Midbrain (tissue), 1 donor: ENCODE measurements at places on chromosomes 1 and 21.

DNA sequence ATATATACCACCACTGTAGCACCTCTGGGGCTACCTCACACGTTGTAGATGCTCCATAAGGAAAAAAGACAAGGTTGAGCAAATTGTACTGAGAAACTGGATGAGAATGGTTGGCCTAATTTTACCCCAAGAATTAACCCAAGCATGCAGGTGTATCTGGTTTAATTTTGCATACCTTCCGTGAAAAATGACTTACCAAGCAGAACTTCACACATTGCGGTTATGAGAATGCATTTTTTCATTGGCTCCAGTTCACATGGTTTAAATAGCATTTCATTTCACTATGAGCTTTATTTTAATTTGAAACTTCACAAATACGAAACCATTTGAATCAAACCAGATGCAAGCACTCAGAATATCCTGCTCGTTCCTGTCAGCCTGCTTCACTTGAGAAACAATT, 512.2 kb downstream of the LTN1 start:
- DNase-seq, result no peak

DNA sequence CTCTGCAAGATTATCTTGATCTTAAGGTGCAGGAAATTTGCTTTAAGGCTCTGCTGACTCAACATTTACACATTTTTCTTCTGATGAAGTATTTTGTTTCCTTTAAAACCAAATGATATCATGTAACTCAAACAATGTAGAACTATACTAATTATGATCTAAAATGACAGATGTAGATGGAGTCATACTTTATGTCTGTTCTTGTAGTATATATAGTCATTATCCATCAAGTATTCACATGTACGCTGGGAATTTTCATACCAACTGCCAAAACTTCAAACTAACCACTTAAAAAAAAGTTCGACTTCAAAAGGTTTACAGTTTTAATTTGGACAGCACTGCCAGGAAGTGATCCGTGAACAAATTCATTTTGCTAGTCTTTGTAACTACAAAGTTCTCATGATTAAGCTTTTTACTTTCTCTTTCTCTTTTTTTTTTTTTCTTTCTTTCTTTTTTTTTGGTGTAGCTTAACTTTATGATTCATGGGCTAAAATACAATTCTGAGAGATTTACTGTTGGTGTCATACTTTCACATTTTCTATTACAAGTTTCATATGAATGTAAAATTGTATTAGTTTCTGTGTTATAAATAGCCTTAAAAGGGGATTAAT, 509.0 kb upstream of the CXADR start:
- DNase-seq, result no peak

DNA sequence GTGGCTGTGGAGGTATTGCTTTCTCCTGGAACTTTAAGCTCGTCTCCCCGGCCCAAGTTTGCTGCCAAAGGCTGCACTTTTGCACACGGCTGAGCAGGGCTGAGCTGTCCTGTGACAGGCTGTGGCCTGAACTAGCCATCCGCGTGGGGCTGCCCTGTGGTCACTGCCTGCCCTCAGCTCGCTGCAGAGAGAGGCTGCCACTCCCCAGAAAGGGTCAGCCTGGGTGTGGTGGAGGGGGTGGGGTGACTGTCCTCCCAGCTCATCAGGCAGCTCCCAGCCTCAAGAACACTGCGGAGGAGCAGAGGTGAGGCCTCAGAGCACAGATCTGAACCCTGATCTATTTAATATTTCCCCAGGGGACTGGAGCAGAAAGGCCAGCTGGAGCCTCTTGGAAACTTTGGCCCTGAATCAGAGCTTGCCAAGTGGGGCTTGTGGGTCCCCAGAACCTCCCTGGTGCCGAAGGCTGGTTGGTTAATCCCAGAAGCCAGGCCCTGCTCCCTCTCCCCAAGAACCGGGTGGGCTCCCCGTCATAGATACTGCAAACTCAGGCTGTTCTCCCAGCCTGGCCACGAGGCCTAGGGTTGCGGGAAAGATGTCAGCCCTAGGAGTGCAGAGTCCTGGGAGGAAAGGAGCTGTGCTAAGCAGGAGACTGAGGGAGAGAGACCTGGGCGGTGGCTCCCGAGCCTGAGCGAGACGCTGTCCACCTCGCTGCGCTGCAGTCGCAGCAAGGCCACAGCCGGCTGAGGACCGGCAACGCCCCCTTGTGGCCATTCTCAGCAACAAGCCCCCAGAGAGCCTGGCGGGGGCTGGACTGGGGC, 125.1 kb upstream of the IPO9 start:
- peak; percentile 93 for DNase-seq

- no peak for DNase-seq
Measured at GRCh38 chr1:94855307-94855700, 35.1 kb downstream of the SLC44A3 start.

- no peak for DNase-seq
Measured at GRCh38 chr1:246080031-246080430, 427.0 kb downstream of the SMYD3 start.
